ENCODE measurements at places on chromosomes 2 and 18.

- DNase-seq, result no peak
These were observed 32.2 kb downstream of the PLEKHA3 start for GRCh38 chr2:178512484-178512883.

- peak; percentile 46 for DNase-seq
These were observed 5.7 kb downstream of the PTMA start for GRCh38 chr2:231713730-231714638.

GRCh38 chr2:219998714-219999227 lies 371.3 kb downstream of the SLC4A3 start:
- DNase-seq, result no peak

DNA sequence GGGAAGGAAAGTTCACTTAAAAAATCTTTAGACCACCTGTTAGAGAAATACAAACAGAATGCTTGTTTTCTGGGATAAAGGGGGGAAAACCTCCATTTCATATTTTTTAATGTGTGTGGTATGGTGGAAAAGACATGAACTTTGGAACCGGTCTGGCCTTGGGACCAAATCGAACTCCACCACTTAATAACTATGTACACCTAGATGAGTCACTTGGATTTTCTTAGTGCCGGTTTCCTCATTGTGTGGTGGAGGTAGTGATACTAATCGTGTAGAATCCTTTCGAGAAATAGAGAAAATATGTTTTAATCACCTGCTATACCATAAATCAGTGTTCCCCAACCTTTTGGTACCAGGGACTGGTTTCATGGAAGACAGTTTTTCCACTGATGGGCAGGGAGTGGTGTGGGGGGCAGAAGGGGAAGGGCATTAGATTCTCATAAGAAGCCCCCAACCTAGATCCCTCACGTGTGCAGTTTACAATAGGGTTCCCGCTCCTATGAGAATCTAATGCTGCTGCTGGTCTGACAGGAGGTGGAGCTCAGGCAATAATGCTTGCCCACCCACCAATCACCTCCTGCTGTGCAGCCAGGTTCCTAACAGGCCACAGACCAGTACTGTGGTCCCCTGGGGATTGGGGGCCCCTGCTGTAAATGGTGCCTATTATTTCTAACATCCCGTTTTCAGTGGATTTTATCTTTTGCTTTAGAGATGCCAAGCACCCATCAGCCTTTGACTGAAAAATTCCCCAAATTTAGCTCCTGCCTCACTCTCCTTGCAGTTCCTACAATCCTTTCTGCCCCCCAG lies 308.8 kb downstream of the PRKCE start:
- no peak for DNase-seq

DNA sequence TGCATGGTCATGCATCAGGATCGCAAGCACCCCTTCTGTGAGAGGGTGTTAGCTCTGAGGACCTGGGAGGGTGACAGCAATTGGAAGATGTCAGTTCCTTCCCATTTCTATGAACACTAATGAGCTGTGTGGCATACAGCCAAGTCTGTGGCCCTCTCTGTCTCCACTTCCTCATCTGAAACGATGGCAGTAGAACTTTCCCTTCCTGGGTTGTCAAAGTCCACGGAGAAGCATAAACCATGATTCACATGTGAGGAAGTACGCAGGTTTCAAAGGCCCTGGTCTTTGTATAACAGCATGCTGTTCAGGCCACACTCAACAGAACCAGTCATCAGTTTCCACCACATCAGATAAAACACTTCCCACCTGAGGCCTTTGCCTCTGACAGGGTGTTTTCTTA lies 167.4 kb upstream of the RAB6C start:
- no peak for DNase-seq

DNA sequence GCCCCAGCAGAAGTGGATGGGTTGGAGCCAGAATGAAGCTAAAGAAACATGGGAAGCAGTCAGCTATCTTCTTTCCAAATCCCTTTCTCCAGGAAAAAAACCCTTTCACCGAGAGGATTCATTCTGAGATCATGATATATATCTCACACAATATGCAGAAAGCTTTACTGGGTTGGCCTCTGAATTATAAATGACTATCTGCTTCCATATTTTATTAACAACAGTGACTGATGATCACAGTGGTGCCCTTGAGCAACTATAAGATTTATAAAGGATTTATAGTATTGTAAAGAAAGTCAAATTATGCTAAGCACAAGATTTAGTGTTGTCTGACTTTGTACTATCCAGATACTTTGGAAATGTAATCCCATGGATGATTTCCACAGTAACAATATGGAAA lies 180.3 kb downstream of the KCNE4 start:
- no peak for DNase-seq

- DNase-seq, result no peak
These were observed 46.6 kb upstream of the HPCAL1 start for GRCh38 chr2:10256031-10256514.

GRCh38 chr2:151230627-151231140 lies 31.0 kb downstream of the RBM43 start:
- DNase-seq, result no peak

- DNase-seq, result no peak
These were observed 43.7 kb downstream of the ARL4C start for GRCh38 chr2:234453216-234453615.

DNA sequence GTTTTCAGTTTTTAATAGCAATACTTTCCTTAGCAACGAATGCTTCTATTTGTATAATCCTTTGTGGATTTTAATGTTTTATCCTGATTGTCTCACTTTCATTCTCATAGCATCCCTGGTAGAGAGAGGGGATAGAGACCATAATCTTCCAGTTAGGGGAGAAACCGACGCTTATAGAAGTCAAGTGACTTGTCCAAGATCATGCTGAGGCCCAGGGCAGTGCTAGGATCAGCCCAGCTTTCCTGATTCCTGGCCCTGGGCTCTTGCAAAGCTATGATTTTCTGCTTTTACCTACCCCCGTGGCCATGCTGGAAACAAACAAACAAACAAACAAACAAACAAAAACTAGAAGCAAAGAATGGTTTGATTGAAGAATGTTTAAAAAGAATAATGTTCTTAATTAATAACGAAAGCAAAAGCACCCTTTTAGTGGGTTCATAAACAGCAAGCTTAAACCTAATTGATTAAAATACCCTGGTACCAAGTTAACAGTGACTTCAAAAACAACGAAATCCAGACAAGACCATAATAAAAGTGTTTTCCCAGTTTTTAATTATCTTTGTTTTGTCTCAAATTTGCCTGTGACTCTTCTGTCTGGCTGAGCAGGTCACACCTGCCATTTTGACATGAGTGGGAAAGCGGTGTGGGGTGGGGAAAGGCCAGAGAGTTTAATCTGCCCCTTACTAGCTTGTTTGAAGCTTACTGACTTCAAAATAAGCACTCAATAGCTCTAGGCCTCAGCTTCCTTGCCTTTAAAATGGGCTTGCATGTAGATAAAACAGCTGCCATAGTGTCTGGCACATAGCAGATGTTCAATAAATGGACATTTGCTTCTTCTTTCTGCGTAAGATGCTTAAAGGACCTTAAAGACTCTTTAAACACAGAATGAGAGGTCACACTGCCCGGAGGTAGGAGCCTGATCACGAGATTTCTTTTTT lies 116.6 kb upstream of the MYCN start:
- no peak for DNase-seq

DNA sequence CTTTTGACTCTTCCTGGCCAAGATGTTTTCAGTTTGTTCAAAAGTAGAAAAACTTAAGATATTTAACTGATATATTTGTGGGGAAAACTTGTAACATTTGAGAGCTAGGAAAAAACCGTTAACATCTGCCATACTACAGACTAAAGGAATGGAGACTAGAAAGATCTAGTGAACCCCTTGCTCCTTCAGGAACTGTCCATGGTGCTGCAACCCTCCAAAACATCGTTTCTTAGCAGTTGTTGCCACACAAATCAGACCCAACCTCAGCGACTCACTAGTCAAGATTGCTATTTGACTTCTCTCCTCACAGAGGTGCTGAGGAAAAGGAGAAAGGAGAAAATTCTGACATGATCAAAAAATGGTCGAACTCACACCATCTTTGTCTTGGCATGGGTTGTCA lies 393.8 kb upstream of the LYPD1 start:
- DNase-seq, result peak; percentile 3

GRCh38 chr18:77551055-77551454 lies 301.4 kb downstream of the GALR1 start:
- no peak for DNase-seq

- no peak for DNase-seq
These were observed 10.6 kb upstream of the WIPF1 start for GRCh38 chr2:174607989-174608865.

- no peak for DNase-seq
These were observed 600.0 kb upstream of the SLC39A10 start for GRCh38 chr2:195057001-195057400.

DNA sequence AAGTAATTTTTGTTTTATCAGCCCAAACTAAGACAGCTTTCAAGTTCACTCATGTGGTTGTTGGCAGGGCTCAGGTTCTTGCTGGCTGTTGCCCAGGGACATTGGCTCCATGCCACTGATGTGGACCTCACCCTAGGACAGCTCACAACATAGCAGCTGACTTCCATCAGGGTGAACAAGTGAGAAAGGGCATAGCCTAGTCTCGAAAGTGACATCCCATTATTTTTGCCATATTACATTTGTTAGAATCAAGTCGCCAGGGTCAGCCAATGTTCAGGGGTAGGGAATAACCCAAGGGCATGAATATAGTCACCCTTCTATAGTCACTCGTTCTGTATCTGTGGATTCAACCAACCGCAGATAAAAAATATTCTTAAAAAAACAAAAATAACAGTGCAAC lies 10.7 kb upstream of the CWC22 start:
- no peak for DNase-seq

GRCh38 chr2:55869637-55870325 lies 53.8 kb downstream of the EFEMP1 start:
- no peak for DNase-seq

- no peak for DNase-seq
These were observed 22.6 kb upstream of the TBC1D8 start for GRCh38 chr2:101173707-101174295.

GRCh38 chr2:139891636-139892035 lies 1111.4 kb upstream of the NXPH2 start:
- DNase-seq, result no peak

DNA sequence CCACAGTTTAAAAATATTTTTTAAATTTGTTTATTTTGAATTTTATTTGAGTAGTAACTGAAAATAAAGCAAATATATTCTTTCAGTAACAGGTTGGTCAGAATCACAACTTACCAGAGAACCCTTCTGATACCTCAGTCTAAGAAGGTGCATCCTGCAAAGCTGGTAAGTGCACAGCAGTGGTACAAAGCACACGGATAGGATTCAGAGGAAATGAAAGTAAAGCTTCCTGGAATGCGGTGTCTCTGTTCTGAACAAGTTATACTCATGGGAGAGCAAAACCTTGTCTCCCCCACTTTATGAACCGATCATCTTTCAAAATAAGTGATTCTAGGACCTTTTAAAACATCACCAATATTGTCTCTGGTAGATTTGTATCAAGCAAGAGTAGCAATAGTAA lies 398.3 kb downstream of the TMX3 start:
- DNase-seq, result no peak

GRCh38 chr2:234212534-234212933 lies 162.0 kb downstream of the SPP2 start:
- no peak for DNase-seq

DNA sequence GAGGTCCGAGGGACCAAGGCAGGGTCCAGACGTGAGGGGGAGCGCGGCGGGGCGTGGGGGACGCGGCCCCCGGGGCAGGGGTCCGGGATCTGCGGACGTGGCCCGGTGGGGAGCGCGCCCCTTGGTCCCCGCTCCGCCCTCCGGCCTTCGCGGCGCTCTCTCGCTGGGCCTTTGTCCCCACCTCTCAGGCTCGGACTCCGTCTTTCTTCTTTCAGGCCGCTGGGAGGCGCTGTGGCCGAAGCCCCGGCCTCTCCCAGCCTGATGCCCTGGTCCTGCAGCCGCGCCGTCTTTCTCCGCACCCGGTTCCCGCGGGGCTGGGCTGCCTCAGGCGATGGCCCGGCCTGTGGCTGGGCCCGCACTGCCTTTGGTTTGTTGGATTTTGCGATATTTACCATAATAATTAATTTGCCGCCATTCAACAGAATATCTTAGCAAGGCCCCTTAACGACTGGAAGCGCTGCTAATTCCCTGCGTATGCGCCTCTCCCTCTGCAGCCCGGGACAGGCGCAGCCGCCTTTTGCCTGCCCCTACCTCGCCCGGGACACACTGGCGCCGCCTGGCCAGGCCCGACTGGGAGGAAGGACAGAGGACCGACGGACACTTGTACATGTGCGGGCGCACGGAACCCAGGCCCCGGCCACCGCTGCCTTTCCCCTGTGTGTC lies 10.8 kb downstream of the SIX3 start:
- DNase-seq, result peak; percentile 72

DNA sequence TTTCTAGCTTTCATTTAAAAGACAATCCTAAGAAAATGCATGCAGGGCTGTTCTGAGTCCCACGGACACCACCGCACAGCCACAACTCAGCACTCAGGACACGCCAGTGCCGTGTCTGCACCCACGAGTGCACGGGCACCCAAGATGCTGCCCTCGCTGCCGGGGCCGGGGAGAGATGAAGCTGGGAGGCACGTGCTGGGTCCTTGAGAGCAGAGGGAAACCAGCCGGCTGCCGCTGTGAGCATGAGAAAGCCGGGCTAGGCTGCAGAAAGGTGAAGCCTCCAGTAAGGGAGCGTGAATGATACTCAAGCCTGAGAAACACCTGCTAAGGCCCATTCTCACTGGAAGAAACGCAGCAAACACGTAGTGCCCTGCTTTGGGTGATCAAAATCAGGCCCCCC lies 4.8 kb downstream of the COPS9 start:
- no peak for DNase-seq

DNA sequence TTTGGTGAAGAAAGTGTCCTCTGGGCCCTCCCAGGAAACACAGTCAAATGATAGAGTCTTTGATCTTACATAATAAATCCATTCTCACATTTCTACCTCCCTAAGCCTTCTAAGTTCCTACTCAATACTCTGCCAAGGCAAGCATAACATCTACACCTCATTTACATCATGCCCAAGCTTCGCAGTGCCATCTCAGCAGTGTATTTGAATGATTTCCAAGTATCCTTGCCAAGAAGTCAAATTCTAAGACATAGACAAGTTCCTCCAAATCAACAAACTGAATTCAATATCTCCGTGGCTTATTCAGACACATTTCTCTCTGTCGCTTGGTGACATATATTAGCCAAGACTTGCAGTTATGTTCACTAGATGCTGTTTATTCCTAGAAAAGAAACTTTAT lies 8.1 kb upstream of the MLPH start:
- DNase-seq, result no peak

Data from K562 (cell line).